ENCODE measurements at places on chromosomes 3 and 15.

DNA sequence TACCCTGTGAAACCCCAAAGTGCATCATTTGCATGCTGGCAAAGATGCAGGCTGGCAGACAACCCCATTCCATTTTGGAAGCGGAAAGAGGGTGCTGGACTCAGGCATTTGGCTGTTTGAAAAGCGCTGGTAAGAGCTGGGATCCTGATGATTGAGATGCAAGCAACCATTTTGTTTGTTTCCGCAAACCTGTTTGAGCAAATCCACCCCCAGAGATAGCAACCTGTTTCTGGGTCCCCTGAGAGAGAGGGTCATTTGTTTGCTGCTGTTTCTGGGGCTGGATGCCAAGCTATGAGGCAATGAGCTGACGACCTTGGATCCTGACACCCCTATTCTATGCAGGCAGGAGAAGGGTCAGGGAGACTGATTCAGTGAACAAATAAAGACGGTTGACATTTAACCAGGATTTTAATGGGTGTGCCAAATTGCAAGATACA, 9.8 kb downstream of the SLC6A1 start:
- no peak for DNase-seq

DNA sequence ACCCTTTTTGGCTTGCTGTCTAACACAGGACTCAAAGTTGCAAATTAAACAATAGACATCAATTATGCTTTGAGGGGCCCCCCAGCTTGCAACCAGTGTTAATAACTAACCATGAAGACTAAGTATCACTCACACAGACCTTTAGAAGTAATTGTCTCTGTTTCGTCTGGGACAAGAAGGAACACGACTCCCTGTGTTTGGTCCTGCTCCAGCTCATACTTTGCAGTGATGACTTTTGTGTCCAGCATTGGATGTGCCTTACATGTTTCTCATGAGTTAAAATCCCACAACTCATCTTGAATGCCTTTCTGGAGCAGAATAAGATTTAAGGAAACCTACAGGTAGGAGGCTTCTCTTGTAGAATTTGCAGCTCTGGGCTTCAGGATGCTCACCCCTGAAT, 53.1 kb downstream of the GMNC start:
- DNase-seq, result no peak

DNA sequence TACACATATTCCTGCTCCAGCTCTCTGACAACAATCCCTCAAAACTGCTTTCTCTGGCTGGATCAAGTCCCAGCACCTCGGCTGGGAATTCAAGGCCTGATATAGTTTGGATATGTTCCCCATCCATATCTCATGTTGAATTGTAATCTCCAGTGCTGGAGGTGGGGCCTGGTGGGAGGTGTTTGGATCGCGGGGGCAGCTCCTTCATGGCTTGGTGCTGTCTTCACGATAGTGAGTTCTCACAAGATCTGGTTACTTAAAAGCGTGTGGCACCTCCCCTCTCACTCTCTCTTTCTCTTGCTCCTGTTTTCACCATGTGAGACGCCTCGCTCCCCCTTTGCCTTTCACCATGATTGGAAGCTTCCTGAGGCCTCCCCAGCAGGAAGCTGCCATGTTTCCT, 47.4 kb upstream of the SYN2 start:
- DNase-seq, result no peak

- peak; percentile 15 for DNase-seq
Observed at GRCh38 chr3:19931180-19931692, 2.8 kb downstream of the EFHB start.

DNA sequence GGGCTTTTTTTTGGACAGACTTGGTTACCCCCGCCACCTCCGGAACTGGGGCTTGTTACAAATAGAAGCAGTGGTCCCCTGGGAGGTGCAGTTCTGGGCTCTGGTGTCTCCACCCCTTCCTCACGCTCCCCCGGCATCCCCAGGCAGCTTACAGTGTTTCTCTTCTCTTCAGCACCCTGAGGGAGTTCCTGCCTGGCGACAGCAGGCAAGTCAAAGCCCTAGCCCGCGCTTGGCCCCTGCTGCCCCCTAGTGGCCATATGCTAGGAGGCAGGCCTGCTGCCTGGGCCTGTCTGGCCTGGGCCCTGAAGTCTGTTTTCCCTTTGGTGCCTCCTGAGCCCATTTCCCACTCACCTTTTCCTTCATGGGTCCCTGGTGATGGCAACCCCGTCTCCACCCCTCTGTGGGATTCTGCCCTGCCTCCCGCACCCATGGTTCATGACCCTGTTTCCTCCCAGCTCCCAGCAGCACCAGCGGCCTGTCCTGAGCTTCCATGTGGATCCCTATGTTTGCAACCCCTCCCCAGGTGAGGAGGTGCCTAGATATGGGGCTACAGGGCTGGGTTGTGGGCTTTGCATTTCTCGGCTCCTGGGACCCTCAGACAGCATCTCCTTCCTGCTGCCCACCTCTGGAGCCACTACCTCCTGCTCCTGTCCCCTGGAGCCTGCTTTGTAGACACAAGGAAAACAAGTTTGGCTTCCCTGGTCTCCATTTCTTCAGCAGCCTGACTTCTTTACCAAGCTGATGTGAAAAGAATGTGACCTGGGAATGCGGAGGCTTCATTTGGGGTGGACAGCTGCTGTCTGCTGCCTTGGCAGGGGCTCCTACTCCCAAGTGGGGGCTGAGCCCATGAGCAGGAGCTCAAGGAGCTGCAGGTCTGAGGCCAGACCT, 2.2 kb downstream of the SNX22 start:
- DNase-seq, result peak; percentile 78

GRCh38 chr3:196287090-196287439, 461 bp downstream of the PCYT1A start:
- DNase-seq, result peak; percentile 65

- peak; percentile 30 for DNase-seq
Observed at GRCh38 chr15:42111924-42112323, 17.6 kb upstream of the PLA2G4D start.

DNA sequence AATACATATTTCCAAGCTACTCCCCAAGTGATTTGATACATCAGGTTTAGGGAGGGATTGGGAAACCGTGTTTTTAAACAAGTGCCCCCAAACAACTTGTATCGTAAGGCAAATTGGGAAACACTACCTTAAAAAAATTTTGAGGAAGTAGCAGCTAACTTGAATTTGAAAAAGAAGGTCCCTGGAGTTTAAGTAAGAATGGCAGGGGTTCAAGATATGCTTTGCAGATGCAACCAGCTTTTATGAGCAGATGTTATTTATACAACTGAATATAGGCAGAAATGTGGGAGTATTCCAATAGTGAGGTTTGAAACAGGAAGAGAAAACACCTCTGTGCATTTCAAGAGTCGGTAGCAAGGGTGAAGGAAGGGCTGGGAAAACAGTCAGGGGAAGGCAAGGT, 139.6 kb downstream of the IL20RB start:
- no peak for DNase-seq

- peak; percentile 70 for DNase-seq
Observed at GRCh38 chr15:99409097-99409473, 156.7 kb upstream of the MEF2A start.

- DNase-seq, result no peak
Observed at GRCh38 chr3:85554153-85554552, 595.4 kb downstream of the CADM2 start.

- DNase-seq, result no peak
Observed at GRCh38 chr3:108320746-108321350, 24.5 kb downstream of the HHLA2 start.

DNA sequence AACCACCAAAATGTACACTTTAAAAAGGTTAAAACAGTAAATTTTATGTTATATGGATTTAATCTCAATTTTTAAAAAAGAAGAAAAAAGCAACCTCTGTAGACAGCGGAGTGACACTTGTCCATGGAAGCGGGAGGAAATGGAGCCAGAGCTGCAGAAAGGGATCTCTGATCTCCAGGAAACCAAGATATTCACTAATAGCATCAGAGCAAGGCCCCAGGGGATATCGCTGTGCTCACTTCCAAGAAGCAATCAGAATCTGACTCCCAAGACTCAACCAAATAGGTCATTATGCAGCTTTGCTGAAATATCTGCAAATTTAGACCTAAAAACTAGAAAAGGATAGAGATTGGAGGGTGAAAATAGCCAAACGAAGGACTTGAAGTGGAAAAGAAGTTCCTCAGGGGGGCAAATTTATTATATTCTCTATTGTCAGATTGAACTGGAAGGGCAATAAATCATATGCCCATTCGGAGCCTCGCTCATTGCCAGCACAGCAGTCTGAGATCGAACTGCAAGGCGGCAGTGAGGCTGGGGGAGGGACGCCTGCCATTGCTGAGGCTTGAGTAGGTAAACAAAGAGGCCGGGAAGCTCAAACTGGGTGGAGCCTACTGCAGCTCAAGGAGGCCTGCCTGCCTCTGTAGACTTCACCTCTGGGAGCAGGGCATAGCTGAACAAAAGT, 62.0 kb upstream of the ATP2C1 start:
- no peak for DNase-seq

GRCh38 chr3:59286791-59287531, 237.1 kb upstream of the CFAP20DC start:
- no peak for DNase-seq

- DNase-seq, result no peak
Observed at GRCh38 chr3:159273608-159274007, 471.8 kb downstream of the MFSD1 start.

- DNase-seq, result no peak
Observed at GRCh38 chr15:66899555-66900350, 165.6 kb upstream of the SMAD3 start.

- no peak for DNase-seq
Observed at GRCh38 chr15:75644376-75644775, 3.3 kb upstream of the SNX33 start.

DNA sequence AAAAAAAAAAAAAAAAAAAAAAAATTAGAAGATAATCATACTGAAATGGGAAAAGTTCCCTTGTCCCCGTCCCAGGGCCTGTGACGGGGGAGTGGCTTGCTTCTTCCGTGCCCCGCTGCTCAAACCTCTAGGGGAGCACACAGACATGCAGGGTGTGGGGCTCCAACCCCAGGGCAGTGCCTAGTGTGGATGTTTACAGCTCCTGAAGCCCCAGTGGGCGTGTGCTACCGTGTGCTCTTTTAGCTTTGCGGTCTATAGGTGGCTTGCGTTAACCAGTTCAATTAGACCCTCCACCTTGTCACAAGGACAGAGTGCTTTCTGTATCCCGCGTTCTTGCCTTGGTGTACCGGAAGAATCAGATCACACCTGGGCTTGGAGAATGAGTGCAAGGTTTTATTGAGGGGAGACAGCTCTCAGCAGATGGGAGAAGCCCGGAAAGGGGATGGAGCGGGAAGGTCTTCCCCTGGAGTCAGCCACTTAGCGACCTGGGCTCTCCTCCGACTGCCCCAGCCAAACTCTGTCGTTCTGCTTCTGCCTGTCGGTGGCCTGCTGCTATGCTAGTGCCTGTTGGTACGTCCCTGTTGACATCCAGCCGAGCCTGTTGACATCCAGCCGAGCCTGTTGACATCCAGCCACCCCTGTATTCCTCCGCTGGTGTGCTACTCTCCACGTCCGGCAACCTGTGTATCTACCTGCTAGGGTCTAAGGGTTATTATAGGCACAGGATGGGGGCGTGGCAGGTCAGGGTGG, 569.8 kb downstream of the VGLL3 start:
- DNase-seq, result no peak

- no peak for DNase-seq
Observed at GRCh38 chr3:166554023-166554422, 716.8 kb upstream of the BCHE start.

- peak; percentile 49 for DNase-seq
Observed at GRCh38 chr3:14261229-14261628, 82.6 kb downstream of the LSM3 start.

DNA sequence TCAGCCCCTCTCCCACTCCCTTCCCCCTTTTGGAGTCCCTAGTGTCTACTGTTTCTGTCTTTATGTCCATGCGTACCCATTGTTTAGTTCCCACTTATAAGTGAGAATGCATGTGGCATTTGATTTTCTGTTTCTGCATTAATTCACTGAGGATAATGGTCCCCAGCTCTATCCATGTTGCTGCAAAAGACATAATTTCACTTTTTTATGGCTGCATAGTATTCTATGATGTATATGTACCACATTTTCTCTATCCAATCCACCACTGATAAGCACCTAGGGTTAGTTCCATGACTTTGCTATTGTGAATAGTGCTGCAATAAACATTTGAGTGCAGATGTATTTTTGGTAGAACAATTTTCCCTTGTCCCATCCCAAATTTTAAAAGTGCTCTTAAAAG, 34.2 kb upstream of the RSL24D1 start:
- DNase-seq, result no peak

DNA sequence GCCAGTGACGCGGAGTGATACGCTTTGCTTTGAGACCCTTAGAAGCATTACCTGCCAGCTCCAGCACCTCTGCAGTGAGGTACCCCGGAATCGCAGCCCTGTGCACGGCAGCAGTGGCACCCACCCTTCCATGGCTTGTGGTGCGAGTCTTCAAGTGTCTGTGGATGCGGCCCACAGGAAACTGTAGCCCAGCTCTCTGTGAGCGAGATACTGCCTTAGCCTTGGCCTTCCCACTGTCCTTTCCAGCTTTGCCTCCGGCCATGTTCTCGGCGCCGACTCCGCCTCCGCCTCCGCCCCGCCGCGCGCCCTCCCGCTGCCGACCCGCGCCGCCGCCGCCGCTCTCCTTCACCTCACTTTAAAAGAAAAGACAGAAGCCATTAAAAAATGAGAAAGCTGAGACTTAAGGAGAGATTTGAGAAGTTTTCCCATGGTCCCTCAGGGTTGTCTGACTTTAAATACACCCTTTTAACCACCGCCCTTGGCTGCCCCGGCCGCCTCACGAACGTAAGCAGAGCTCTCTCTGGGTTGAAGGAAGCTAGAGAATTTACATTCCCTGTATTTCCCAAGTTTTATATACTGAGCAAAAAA, 78.5 kb upstream of the FAM174B start:
- no peak for DNase-seq

GRCh38 chr15:83012076-83012426, 612 bp upstream of the C15orf40 start:
- DNase-seq, result no peak

DNA sequence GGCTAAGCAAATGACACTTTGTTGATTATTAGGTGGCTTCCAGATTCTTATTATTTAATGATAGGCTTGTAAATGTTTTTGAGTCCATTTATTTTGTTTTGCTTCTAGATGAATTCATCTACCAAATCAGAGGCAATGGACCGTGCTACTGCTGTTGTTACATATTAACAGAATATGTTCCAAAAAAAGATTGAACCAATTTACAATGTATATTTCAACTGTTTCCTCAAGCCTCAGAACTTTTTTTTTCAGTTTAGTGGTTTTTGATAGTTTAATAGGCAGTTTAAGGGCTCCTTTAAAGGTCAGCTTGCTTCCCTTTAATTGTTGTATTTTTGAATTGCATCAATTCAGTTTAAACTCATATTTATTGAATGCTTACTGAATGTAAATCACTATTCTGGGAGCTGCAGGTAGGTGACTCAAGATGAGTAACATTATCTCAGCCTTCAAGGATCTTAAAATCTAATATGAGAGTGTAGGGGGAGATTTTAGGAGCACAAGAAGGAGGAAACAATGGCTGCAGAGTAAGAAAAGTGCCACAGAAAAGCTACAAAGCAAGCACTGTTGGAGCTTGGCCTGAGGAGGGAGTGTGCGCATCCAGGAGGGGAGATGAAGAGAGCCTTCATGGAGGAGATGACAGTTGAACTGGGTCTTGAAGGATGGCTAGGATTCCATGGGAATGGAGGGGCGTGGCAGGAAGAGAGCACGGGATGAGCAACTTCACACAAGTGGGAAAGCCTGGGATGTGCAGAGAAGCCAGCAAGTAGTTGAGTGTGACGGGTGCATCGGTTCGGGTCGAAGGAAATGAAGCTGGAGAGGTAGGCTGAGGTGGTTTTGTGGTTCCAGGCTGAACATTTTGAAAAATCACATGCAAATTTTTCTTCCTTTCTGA, 14.7 kb downstream of the MAP2K1 start:
- no peak for DNase-seq

- DNase-seq, result no peak
Observed at GRCh38 chr3:160278210-160278609, 53.0 kb downstream of the C3orf80 start.

GRCh38 chr3:99945328-99945995, 127.8 kb downstream of the CMSS1 start:
- DNase-seq, result no peak
